ENCODE measurements at places on chromosomes 5 and 9.
A peak's percentile ranks its signal among the peaks of the same experiment; 100 is the strongest.

DNA sequence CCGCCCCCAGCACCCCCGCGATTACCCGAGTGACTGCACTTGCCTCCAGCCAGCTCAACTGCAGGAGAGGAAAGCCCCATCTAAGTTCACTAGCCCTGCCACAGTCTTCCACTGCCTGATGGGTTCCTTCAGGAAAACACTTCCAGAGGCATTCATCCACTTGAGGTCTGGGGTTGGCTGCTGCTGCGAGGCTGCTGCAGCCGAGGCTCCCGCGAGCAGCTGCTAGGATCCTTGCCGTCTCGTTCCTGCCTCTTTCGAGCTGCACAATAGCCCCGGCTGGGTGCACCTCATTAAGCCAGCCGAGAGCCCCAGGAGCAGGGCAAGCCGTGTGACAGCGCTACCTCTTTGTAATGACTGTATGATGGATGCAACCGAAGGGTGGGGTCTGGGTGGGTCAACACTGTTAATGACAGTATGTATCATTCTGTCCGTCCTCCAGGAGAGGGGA lies 24.2 kb upstream of the ELAVL2 start:
- no peak for ATAC-seq

DNA sequence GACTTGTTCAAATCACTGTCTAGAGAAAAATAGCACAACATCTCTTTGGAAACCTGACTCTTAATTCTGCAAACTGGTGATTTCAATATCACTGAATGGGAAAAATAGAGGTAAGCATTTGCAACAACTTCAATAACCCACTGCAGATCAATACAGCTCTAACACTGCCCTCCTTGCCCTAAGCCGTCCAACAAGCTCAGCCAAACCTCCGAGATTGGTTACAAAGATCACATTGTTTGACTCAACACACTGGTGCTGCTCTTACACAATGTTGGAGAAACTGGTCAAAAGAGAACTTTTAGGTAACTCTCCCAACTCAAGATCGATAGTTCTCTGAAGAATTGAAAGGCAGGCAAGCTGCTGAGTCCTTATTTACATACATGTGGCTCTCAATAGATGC lies 150.4 kb downstream of the SPOCK1 start:
- no peak for ATAC-seq

GRCh38 chr5:111859533-111860270 lies 102.7 kb upstream of the NREP start:
- no peak for ATAC-seq

DNA sequence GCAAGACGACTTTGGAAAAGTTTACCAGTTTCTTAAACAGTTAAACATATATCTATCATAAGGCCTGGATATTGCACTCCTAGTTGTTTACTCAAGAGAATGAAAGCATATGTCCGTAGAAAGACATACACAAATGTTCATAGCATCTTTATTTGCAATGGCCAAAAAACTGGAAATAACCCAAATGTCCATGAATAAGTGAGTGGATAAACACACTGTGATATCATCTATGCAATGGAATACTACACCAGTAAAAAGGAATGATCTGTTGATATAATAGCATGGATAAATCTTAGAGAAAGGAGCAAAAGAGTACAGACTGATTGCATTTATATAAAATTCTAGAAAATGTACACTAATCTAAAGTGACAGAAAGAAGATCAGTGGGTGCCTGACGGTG lies 28.0 kb upstream of the VCAN start:
- ATAC-seq, result no peak

GRCh38 chr5:62256161-62257019 lies 49.6 kb upstream of the KIF2A start:
- peak; percentile 56 for ATAC-seq

- ATAC-seq, result no peak
Measured at GRCh38 chr5:54159153-54159892, 151.1 kb downstream of the ARL15 start.

- no peak for ATAC-seq
Measured at GRCh38 chr9:86285261-86285660, 2.9 kb upstream of the ISCA1 start.

DNA sequence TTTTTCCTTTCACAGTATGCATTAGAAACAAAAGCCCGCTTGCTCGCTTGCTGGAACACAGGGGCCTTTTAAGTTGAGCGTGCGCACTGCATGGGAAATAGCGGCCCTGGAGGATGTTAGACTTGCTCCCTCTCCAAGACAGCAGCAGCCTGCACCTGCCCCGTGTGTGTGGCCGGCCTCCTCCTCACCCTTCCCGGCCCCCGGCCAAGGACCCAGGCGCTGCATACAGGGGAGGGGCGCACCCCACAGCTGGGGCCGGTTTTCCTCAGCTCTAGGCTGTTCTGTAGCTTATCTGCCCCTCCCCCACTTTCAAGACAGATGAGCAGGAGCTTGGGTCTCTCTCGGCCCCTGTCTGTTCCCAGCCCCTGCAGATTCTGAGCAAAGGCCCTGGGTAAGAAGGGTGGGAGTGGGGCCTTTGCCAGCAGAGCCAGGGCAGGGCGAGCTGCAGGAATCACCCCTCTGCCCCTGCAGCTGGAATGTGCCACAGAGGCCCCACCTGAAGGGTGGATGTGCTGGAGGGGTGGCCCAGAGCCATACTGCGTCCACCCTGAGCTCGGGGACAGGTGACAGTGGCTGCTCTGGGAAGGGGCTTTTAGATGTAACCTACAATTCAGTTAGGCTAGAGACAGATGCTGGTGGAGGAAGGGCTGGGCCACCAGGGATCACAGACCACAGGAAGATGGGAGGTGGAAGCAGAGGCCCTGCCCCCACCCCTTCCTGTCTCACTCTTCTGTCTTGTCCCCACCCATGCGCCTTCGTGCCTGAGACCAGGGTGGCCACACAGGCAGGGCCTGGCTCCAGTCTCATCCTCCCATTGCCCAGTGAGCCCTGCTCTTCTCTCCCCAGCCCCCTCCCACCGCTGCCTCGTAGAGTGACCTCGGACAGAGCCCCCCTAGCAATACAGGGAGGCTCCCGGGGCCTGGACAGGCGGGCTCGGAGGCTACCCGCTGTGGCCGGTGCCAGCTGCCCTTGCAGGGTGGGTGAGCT lies 132.4 kb downstream of the DAB2IP start:
- ATAC-seq, result no peak

Measured in activated CD4-positive, CD25-positive, alpha-beta regulatory T cell treated with anti-CD3 and anti-CD28 coated beads, Interleukin-2, amount 50 U/mL, for 24 hours (primary cell).